ENCODE measurements at places on chromosomes 13 and 19. TPM values are rescaled to one million over a fixed set of nuclear protein-coding genes. Genes with fewer than 3 reads are reported as not detected.
A peak's percentile ranks its signal among the peaks of the same experiment; 100 is the strongest.

Gene FLT1
- 1.00 TPM for polyA plus RNA-seq

DNA sequence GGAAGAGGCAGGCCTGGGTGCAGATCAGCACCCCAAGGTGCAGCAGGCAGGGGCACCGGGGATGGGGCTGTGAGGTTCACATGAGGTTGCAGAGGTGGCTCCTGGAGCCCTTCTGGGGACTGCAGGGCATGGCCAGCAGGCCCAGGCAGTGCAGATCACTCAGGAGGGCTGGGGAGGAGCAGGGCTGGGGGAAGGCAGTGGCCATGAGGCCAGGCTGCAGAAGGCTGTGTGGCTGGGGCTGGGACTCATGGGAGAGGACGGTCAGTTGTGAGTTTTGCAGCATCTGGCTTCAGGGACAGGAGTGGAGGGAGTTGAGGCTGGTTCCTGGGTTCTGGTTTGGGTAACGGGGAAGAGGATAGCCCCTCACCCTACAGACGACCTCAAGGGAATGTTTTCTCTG, 7.3 kb downstream of the WDR88 start:
- no peak for DNase-seq

Gene IFNL2
- polyA plus RNA-seq: not detected

DNA sequence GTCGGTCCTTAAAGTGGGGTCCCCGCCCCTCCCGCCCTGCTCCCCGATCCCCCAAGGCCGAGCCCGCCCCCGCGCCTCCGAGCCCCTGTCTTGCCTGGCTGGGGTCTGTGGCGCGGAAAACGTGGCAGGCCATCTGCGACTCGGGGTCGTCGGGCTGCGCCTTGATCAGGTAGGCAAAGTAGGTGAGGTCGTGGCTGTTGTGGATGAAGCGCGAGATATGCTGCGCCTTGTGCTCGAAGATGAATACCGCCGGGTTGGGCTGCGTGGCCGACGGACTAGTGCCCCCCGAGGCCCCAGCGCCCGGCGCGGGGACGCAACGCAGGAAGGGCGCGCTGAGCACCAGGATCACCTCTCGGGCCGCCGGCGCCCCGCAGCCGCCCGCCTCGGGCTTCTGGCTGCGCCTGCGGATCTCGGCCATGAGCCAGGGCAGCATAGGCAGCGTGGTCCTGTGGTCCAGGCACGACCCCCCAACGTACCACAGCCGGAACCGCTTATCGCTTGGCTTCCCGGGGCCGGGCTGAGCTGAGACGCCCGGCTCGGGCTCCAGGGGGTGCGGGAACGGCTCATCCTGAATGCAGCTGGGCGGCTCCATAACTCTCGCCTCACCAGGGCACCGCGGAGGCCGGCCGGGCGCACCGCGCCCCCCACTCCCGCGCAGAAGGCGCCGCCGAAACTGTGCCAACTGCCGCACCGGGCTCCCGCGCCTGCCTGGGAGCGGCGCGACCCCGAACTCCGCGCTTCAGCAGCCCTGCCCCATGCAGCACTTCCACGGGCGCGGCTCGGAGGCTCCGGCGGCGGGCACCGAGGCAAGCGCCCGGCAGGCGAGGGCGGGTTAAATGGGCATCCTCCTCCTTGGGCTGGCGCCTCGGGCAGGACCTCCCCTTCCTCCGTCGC, 546 bp downstream of the TBC1D4 start:
- DNase-seq: peak; percentile 34

DNA sequence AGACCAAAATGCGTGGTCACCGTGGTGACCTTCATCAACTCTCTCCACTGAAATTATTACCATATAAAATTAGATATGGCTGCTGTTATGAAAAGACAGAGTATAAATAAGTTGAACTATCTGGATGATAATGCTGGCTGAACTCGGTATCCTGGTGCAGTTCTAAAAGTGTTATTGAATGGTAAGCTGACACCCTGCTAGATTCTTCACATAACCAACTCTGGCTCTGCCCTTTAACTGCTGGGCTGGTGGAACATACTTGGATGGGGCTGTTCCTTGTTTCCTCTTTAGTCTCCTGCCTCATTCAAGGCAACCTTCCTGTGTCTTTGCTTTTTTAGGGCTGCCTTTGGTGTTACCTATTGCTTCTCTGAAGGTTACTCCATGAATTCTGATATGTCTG, 106.9 kb downstream of the FGF9 start:
- no peak for DNase-seq

GRCh38 chr19:2575734-2576481, 100.0 kb downstream of the GADD45B start:
- peak; percentile 70 for DNase-seq

Gene SYNGR4
- polyA plus RNA-seq: not detected

DNA sequence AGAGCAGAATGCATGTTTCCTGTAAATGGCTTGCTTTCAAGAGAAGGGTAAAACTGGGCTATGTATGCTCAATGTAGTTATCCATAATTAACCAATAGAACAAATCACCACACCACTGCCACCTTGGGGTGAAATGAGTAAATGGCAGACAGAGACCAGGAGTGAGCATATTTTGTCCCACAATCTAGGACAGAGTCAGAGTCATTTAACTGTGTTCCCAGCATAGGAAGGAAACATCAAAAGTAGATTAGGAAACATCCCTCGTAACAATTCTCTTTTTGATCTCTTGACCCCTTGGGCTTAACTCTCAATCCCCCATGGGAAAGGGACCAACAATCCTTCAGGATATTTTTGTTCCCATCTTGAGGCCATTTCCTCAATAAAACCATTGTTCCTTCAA, 224.8 kb downstream of the NHLRC3 start:
- DNase-seq: peak; percentile 73

DNA sequence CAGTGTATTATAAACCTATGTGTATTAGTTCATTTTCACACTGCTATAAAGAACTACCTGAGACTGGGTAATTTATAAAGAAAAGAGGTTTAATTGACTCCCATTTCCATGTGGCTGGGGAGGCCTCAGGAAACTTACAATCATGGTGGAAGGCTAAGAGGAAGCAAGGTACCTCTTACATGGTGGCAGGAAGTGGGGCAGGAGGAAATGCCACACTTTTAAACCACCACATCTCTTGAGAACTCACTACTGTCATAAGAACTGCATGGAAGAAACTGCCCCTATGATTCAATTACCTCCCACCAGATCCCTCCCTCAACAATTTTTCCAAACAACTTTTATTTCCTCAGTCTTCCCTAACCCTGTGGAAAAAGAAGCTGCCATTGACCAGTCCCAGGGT, 14.5 kb upstream of the TPP2 start:
- DNase-seq: no peak

DNA sequence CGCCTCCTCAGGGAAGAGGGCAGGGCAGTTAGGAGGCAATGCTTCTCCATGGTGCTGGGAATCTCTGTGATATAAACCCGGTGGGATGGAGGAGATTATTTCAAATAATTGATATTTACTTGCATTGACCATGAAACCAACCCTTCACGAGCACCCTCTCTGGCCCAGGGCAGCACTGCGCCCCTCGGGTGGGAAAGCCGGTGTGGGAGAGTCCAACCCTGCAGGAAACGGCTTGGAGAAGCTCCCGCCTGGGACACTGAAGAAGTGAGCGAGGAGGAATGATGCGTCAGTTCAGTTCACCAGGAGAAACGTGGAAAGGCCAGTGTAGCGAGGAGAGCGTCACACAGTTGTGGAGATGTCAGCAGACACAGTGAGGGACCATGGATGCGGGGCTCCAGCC, 99.9 kb downstream of the COL4A2 start:
- DNase-seq: no peak

Gene CYP2S1
- 7.9 TPM for polyA plus RNA-seq

GRCh38 chr13:94984958-94985357, 272.6 kb upstream of the SOX21 start:
- DNase-seq: no peak

Data from stomach (tissue), 19 donors.